Stimulated activated CD4-positive, alpha-beta T cell treated with anti-CD3 and anti-CD28 coated beads, Interleukin-4, amount 100 ng/mL, for 24 hours (primary cell): ENCODE measurements at places on chromosomes 16 and 17.
A peak's percentile ranks its signal among the peaks of the same experiment; 100 is the strongest.

DNA sequence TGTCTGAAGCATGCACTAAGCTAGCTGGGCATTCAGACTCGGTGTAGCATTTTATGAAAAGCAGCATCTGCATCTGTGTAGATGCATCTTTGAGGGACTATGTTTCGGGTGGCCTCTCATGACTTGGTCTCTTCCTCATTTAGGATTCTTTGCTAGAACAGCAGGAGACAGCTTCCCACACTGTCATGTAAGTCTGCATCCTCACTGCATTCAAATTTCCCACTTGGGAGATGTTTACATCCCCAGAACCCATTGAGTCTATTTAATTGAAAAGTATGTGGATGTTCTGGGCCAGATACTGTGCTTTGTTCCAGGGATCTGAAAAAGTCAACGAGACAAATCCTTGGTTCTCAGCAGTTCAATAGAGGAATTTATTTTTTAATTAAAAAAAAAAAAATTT, 198.6 kb upstream of the EEF2KMT start:
- DNase-seq, result no peak

- DNase-seq, result no peak
These were observed 17.5 kb downstream of the WWOX start for GRCh38 chr16:78116946-78117345.

DNA sequence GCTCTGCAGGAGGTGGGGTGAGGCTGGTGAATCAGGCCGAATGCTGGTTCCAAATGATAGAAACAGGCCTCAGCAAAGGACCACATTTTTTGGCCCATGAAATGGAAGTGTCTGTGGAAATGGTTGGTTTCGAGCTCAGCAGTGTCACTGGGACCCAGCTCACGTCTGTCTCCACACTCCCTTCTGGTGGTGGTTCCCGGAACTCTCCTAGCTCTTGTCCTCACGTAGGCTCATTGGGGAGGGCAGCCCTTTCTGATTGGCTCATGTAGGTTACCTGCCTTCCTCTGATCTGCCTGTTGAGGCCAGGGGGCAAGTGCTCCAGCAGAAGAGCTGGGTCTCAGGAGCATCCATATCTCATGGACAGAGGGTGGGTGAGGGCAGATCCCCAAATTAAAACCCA, 4.0 kb downstream of the ALG1 start:
- no peak for DNase-seq

- no peak for DNase-seq
These were observed 162.8 kb downstream of the IRX3 start for GRCh38 chr16:54123766-54124165.

DNA sequence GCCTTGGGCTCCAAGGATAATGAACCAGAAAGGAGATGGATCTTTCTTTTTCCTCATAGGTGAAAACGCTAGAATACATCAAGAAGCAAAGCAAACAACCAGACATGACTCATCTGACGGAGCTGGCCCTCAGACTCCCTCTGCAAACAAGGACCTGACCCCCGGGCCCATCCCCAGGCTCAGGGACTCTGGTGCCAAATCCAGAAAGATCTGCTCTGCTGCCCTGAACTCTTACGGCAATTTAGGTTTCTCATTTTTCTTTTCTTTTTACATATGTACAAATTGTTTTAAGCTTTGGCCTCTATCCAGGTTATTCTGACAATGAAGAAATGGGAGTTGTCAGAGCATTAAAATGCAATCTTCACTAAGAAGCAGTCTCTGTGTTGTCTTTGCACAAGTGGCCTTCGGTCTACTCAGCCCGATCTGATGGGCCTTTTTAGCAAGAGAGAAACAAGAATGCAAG, 17.7 kb downstream of the KNOP1 start:
- no peak for DNase-seq

DNA sequence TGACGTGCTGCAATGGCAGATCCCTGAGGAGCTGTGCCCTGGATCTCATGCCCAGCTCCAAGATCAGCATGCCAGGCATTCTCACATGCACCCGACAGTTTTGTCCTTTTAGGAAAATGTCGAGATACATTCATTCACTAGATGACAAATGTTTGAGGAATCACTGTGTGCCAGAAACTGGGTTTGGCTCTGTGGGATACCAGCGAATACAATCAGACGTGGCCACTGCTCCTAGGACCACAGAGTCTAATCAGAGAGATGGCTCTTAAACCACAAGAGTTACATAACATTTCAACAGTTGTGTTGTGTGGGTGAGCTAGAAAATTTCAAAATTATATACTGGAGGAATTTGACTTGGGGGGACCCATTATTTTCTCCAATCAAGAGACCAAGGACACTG, 579.7 kb downstream of the CDH13 start:
- no peak for DNase-seq

DNA sequence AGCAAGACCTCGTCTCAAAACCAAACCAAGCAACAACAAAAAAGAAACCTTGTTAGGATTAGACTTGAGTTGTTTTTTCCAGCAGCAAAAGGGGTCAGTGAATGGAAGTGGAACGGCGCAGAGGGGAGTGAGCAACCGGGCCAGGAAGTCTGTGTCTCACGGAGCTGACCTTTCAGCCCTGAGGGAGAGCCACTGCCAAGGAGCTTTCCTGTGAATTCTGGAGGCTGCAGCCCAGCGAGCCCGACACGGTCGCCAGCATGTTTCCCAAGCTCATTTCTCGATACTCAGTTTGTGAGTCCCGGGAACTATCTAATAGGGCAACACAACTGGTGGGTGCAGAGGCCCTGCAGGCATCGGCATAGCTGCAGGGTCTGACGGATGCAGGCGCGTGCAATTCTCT, 19.6 kb downstream of the TELO2 start:
- no peak for DNase-seq

DNA sequence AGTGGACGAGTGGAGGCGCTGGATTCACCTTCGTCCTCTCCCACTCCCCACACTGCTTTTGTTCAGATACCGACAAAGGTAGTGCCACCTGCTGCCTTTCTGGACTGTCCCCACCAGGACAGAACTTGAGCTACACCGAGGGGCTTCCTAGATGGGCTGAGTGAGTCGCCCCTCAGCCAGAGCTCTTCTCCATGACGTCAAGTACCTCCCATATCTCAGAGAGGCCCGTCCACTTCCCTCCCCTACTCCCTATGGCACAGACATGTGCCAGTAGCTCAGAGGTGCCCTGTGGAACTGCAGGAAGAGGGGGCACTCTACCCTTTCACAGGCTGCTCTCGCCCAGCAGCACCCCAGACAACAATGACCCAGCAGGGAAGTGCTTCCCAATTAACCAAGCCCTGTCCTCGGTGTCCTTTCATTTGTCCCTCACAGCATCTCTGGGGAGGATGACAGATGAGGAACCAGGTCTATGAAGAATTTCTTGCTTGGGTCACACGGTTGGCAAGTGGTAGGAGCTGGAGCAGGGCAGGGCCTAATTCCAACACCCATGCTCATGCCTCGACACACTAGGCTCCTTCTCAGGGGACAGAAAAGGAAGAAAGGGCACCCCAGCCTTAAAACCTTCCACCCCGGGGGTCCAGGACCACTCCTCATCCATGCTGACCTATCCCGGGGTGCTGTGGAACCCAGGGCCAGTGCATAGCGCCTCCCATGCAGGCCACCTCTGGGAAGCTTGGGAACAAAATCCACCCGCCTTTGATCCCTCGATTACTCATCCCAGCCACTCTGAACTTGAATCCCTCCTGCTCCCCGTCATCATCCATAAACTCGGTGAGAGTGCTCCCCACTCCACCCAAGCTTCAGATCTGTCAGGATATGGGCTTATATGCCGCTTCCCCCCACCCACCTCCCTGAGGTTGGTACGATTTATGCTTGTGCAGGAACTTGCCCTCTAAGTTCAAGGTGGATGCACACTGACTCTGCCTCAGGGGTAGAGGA, 51.7 kb downstream of the WNT3 start:
- DNase-seq, result no peak

GRCh38 chr16:53666786-53667415, 36.8 kb downstream of the RPGRIP1L start:
- DNase-seq, result no peak

DNA sequence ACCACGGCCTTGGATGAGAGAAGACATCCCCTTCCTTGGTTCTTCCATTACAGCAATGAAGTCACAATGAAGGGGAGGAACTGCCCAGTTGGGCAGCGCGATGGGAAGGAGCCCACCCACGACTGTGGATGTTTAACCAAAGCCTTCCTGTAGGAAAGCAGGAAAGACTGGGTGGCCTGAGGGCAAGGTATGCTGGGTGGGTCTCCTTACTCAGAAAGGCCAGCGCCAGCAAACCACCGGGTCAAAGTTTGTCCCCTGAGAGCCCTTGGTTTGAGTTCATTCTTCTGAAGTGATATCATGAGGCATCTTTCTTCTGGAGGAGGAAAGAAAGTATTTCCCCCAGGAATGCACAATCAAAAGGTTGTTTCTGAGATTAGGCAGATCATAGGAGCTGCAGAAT, 105.2 kb downstream of the C16orf95 start:
- no peak for DNase-seq

- DNase-seq, result peak; percentile 57
These were observed 746 bp upstream of the POLG2 start for GRCh38 chr17:64497565-64498035.

DNA sequence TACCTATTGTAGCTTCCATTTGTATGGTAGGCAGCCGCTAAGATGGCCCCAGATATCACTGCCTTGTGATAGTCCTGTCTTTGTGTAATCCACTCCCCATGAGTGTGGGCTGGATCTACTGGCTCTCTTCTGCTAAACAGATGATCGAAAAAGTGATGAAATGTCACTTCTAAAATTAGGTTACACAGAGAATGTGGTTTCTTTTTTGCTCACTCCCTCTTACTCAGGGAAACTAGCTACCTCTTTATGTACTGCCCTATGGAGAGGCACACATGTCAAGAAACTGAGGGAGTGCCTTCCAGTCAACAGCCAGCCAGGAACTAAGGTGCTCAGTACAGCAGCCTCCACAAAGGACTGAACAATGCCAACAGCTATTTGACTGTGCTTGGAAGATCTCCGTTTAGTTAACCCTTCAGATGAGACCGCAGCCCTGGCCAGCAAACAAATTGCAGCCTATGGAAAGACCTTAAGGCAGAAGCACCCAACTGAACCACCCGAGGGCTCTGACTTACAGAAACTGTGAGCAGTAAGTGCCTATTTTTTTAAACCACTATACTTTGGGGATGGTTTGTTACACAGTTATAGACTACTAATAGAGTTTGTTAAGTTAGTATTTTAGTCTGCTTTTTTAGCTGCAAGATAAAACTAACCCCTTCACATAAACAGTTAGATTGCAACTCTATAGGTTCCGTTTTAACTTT, 113.2 kb upstream of the MAF start:
- no peak for DNase-seq

GRCh38 chr17:44348234-44348987, 3.3 kb downstream of the GRN start:
- DNase-seq, result no peak

DNA sequence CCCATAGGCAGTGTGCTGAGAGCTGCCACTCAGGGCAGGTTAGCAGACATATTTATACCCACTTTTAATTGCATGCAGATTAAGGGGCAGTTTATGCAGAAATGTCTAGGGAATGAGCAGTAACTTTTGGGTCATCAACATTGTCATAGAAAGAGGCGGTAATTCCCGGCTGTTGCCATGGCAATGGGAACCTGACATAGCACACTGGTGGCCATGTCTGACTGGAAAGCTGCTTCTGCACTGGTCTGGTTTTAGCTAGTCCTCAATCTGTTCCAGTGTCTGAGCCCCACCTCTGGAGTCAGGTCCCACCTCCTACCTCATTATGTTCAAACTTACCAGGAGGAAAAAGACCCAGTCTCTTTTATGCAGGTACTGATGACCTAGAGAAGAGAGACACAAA, 31.5 kb upstream of the TNRC6C start:
- DNase-seq, result no peak

- no peak for DNase-seq
These were observed 22.7 kb downstream of the NQO1 start for GRCh38 chr16:69703638-69704037.

DNA sequence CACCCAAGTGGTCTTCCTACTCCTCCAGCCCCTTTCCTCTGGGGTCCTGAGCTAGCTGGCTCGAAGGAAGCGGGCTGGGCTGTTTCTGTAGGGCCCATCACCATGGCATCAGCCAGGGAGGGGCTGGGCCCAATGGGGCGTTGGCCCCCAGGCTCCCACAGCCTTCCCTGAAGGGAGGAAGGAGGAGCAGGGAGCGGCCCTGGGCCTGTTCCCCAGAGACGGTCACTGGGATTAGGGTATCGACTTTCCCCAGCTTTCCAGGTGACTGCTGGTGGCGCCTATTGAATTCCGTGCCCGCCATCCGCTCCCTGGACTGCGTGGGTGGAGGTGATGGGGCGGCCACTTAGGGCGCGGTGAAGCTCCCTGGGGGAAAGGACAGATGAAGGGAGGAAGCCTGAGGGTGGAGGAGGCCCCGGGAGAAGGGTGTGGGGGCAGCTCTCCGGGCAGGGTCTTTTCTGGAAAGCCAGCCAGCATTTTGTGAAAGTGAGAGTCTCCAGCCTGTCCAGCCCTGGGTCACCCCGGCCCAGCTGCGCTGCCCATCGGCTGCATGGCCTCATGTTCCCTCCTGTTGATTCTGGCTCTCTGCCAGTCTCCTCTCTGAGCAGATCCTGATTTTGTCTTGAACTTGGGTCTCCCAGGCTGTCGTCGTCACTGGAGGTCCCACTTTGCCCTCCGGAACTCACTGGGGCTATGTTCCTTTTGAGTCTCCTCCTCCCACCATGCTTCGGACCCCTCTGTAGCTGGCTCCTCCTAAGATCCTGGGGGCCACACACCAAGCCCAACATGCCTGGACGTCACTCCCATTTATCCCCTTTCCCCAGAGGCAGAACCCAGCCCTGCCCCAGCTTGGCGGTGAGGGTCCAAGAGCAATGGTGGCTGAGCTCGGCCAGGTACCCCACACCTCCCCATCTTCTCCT, 9.8 kb downstream of the NHERF1 start:
- DNase-seq, result no peak
